Glomerular endothelial cell (primary cell): ENCODE measurements at places on chromosomes 5 and 9. TPM values are rescaled to one million over a fixed set of nuclear protein-coding genes. Genes with fewer than 3 reads are reported as not detected.

DNA sequence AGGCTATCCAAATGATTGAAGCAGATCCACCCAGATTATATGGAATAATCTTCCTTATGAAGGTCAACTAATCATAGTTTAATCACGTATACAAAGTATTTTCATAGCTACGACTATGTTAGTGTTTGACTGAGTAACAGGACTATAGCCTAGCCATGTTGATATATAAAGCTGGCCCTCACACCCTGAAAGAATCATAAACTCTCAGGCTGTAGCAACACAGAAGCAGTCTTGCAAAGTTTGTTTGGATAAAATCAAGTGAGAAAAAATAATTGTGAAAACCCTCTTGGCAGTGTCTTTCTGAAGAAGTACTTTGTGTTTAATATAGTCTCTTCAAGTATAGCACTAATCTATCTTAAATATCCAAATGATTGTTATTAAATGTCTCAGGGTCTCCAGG is 374.5 kb upstream of the DAB2 start:
- no peak for DNase-seq

GRCh38 chr5:108381954-108382783 is at the start of gene FBXL17:
Gene FBXL17 (minus strand): TSS chr5:108382098.
- DNase-seq: peak; percentile 27

- no peak for DNase-seq
Measured at GRCh38 chr5:105812304-105812703, 1858.4 kb downstream of the EFNA5 start.

UNC13B gene
- 32.3 and 38.9 TPM in 2 replicates for total RNA-seq

HBEGF gene
- total RNA-seq: 59.6 and 86.3 TPM in 2 replicates

GRCh38 chr5:167513381-167513780 is 778.1 kb upstream of the WWC1 start:
- no peak for DNase-seq

PCDHA4 gene
- total RNA-seq: 0.29 TPM in 1 of 2 replicates, not detected in the other

DNA sequence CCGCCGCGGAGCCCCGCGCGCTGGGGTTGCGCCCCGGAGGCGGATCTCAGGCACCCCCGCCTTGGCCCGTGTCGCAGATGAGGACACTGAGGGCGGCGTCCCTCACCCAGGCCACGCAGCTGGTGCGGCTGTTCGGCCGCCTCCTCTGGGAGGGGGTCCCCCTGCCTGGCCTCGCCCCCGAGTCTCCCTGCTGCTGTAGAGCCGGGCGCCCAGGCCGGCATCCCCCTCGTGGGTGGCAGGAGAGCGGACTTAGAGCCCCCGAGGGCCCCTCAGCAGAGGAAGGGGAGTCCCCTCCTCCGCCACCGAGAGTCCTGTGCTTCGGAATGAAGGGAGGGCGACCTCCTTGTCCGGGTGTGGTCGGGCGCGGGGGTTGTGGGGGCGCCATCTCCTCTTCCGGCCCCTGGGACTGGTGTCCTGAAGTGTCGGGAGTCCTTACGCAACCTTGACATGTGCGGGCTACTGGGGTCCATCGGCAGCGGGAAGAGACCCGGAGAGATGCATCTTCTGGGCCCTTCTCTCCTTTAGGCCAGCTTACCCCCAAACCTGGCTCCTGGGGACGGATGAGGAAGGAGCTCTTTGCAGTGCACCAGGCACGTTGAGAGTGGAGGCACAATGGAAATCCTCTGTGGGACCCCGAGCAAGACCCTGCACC is 11.7 kb upstream of the EXOSC2 start:
- no peak for DNase-seq

DNA sequence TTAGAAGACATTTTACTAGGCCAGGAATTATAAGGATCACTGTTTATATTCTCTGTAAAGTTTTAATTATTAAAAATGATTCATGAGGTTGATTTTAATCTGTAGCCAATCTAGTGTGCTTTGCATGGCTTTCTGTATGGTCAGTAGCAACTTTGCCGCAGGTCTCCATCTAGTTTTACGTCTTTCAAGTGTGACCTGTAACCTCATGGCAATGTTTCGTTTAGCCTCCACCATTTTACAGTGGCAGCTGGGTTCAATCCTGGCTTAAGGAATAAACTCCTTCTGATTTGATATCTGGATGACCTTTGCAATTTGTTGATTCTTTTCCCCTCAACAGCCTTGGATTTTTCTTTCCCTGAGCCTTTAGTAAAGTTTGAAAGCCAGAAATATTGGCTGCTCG is 434.5 kb upstream of the CDH9 start:
- no peak for DNase-seq

GRCh38 chr5:40547557-40547956 is 132.2 kb upstream of the PTGER4 start:
- DNase-seq: no peak
